ENCODE measurements at places on chromosomes 4 and X. TPM values are rescaled to one million over a fixed set of nuclear protein-coding genes. Genes with fewer than 3 reads are reported as not detected.

EXOC1L gene
- not detected for total RNA-seq

DCAF12L2 gene
- total RNA-seq, result not detected

TIGD4 gene
- not detected for total RNA-seq

GPR78 gene
- not detected for total RNA-seq

USP17L12 gene
- not detected for total RNA-seq

TSPAN7 gene
- total RNA-seq, result 61.2 TPM

DNA sequence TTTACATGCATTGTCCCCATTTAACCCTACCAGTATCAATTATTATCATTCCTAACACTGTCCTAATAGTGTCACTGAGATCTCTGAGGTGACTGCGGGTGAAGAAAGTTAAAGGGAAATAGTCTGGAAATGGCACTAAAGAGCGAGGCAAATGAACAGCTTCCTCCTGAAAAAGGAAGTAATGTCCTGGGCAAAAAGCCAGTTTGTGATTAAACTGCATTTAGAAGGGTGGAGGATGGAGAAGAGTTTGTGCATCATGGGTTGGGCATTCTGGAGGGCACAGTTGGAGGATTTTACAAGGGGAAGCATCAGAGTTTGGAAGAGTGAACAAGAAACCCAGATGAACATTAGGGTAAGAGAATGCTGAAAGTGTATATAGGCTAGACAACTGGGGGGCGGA is 60.5 kb upstream of the SLC25A4 start:
- DNase-seq, result no peak

GRCh38 chr4:174437324-174437723 is 85.0 kb downstream of the HPGD start:
- no peak for DNase-seq

DNA sequence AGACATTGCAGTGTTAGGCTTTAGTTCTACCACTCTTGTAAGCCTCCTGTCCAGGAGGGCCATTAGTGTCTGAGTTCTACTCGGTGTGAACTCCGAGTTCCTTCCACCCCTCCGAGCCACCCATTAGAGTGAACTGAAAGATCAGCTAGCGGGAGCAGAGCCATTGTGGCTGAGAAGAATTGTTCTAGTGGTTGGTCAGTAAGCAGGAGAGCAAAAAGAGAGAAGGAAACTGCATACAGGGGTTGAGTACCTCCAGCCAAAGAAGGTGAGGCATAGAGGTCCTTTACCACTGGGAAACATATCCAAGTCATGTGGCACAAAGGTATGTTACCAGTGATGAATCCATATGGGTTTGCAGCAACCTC is 96.9 kb downstream of the CPE start:
- DNase-seq, result no peak

DNA sequence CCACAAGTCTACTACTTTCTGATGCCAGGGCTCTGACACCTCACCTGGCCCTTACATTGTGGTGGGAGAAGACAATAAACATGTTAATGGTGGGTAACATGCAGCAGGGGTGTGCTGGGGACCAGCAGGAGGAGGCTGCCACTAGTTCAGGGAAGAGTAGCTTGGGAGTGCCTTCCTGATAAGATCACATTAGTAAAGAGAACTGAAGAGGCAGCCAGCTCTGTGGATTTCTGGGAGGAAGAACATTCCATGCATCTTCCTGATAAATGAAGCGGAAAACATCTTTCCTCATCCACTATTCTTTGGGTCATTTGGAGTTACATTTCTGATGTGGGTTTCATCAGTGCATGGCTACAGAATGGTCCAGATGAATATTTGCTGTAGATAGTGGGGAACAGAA is 9.0 kb downstream of the RNF150 start:
- DNase-seq, result no peak

DNA sequence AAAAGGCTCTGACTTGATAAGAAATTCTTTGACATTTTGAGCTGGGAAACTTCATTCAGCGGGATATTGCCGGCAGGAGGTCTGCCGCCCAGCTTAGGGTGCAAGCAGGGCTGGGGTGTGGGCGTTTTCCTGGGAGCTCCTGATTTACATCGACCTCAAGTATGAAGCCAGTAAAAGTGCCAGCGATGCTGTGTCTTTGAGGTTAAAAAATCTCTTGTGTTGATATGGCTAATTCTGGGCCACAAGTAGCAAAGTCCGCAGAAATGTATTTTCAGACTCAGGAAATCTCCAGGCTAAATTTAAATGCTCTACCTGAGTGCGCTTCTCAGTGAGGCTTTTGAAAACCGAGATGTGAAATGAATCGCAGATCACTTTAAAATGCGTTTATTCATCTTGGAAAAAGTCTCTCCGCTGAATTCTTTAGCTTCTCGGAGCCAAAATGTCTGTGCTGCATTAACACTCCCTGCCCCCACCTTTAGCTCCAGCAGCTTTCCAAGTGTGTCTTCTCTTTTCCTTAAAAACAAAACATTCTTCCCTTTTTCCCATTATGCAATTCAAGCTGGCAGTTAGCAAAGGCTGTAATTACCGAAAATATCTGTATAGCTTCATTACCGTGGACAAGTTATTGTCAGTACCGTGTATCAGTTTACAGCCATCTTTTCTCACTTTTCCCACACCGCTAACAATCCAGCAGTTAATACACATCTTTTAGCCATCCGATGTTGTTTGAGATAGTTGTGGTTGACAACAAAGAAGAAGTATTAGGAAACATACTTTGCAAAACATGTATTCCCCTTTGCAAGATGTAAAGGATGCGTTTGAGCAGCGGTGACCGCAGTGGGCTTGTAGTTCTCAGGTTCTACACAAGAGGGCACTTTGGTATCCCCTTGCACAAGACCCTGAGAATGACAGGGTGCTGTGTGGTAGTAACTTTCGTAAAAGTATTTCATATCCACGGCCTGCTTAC is 136.0 kb upstream of the STX18 start:
- DNase-seq, result no peak

GRCh38 chr4:3215733-3216132 is 33.2 kb upstream of the MSANTD1 start:
- no peak for DNase-seq

- DNase-seq, result no peak
Measured at GRCh38 chr4:141462361-141462760, 174.0 kb upstream of the IL15 start.

GRCh38 chr4:89357340-89357739 is 49.7 kb upstream of the GPRIN3 start:
- DNase-seq, result no peak

GRCh38 chrX:13092455-13092941 is 48.1 kb upstream of the FAM9C start:
- no peak for DNase-seq

- DNase-seq, result no peak
Measured at GRCh38 chr4:160523231-160523630, 1420.4 kb downstream of the RAPGEF2 start.

GRCh38 chr4:98430708-98431403 is 169.7 kb downstream of the RAP1GDS1 start:
- DNase-seq, result no peak
